ENCODE measurements at places on chromosomes 16 and 17.

GRCh38 chr16:72876221-72876620 lies 171.7 kb downstream of the ZFHX3 start:
- no peak for DNase-seq

DNA sequence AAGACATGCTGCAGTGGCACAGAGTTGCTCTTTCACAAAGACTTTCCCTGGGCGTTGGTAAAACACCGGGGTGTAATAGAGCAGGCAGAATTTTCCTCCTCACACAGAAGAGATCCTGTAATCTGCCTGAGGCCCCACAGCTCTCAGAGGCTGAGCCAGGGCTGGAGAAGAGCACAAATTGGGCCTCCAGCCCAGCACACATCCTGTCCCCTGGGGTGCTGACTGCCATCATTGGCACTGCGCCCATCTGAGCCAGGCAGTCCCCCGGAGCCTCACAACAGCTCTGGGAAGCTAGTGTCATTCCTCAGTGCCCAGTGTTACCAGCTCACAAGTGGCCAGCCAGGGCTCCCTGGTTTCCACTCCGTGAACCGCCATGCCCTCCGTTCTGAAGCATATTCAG lies 119.4 kb downstream of the SOCS1 start:
- no peak for DNase-seq

- DNase-seq, result peak; percentile 41
Observed at GRCh38 chr17:79840269-79840988, 1.2 kb upstream of the CBX4 start.

GRCh38 chr17:56260376-56261002 lies 107.2 kb downstream of the ANKFN1 start:
- no peak for DNase-seq

- no peak for DNase-seq
Observed at GRCh38 chr17:15377616-15378015, 36.2 kb upstream of the TEKT3 start.

DNA sequence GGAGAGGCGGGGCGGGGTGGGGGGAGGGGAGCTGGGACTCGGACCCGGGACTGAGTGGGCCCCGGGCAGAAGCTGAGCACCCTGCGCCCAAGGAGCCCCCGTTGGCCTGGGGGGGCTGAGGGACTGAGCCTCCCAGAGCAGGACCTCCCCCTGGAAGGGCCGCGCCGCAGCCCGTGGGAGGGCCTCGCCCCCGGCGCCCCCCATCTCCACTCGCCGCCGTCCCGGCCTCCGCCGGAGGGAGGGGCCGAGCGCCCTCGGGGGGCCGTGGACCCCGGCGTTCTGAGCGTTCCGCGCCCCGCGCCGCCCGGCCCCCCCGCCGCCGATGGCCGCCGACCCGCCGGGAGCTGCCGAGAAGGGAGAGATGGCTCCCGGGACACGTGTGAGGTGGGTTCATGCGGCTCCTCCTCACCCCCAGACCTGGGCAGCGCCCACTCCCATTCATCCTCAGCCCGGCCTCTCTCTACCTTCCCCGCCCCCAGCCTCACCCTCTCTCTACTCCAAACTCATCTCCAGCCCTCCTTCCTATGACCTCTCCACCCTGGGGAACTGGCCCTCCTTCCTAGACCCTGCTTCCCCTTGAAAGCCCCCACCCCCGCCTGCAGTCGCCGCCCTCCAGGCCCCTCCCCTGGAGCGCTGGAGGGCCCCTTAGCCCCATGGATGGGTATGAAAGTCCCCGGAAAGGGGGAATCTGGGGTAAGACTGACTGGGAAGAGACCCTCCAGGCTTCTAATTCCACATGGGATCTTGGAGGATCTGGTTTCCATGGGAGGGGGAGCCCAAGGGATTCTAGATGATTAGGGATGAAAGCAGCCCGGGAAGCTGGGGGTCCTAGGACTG lies 922 bp downstream of the FBXL19 start:
- DNase-seq, result peak; percentile 3

DNA sequence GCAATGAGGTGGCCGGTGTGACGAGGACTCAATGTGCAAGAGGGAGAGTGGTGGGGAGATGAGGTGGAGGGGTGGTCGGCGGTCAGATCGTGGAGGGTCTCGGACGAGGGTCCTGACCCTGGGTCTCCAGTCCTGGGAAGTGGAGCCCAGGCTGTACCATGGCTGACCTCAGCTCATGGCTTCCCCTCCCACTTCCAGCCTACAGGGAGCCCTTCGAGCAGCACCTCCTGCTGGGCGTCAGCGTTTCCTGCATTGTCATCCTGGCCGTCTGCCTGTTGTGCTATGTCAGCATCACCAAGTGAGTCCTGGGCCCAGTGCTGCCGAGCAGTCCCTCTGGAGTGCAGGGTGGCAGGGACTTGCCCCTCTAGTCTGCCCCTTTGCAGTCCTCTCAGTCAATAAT lies 41.8 kb downstream of the IL4R start:
- peak; percentile 51 for DNase-seq

DNA sequence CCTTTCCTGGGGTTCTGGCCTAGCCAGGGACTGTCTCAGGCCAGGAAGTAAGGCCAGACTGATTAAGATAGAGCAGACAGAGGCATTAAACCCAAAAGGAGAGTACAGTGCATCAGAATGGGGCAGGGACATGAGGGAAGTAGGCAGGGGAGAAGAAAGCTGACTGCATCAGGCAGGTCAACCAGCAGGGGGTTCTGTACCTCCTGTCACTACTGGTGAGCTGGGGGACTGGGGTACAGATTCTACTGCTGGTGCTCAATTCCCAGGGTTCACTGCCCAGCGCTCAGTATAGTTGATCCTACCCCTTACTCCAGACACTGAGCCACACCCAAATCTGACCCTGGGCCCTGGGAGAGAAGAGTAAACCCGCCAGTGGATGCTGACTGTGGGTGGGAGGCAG lies 12.9 kb upstream of the MTMR4 start:
- DNase-seq, result no peak

- DNase-seq, result no peak
Observed at GRCh38 chr16:88798073-88798472, 5.5 kb upstream of the CDT1 start.

- no peak for DNase-seq
Observed at GRCh38 chr17:58970609-58971450, 135.8 kb downstream of the TRIM37 start.

DNA sequence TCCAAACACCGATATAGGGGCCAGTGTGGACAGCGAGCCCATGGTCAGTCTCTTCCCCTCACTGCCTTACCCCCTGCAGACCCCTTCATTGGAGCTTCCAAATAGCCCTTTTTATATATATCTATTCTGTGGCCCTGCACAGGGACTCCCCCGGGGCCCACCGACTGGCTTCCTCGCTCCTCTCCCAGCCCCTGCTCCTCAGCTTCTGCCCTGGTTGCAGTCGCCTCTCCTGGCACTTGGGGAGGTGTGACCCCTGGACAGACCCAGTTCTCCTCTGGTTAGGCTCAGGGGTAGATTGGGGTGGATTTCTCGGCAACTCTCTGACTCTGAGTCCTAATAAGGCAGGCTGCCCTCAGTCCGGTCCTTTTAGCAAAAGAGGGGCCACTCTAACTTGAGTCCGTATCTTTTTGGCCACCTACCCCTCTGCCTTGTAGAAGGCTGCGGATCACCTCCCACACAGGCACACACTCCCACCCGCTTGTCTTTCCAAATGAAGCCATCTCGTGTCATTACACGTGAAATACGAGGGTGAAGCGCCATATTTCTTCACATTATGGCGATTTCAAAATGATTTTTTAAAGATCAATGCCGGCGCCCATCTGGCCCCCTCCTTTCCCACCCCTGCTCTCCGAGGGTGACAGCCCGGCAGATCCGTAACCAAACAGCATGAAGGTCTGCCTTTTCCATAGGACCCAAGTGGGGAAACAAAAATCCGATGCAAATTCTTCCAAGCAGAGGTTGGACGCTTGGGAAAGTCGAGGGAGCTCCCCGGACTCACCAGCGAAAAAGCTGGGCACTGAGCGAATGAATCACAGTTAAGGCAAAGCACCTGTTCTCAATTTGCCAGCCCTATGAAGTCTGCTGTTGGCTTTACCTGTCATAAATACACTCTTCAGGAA lies 1.7 kb upstream of the HOXB9 start:
- DNase-seq, result no peak

DNA sequence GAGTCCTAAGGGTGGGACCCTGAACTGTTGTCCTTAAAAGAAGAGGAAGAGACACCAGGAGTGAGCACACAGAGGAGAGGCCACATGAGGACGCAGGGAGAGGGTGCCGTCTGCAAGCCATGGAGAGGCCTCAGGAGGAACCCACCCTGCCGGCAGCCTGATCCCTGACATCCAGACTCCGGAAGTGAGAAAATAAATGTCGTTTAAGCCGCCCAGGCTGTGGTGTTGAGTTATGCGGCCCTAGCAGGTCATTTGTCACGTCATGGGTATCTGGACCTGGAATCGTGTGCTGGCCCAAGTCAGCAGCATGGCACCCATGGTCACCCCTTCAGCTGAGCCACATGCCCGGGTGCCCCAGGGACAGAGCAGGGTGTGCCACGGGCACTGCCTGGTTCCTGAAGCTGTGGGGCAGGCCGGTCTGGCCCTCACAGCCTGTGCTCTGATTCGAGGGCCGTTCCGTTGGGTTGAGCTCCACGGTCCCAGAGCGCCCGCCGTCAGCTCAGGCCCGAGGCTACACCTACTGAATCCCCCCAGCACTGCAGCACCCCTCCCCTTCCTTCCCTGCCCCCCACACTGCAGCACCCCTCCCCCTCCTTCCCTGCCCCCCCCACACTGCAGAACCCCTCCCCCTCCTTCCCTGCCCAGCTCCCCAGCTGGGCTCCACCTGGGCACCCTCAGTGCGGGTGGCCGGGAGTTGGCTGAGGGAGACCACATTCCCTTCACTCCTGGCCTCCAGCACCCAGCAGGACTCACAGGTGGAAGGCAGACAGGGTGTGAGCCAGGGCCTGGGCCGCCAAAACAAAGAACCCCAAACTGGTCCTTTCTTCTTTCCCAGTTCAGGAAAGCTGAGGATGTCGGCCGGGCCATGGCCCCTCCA lies 2.7 kb upstream of the CCDC57 start:
- DNase-seq, result no peak

- DNase-seq, result no peak
Observed at GRCh38 chr17:81011951-81012350, 20.3 kb downstream of the CHMP6 start.

GRCh38 chr16:29994600-29995323 lies 655 bp downstream of the HIRIP3 start:
- no peak for DNase-seq

- DNase-seq, result no peak
Observed at GRCh38 chr17:63635787-63636186, 13.6 kb downstream of the MAP3K3 start.

GRCh38 chr16:79005096-79005495 lies 595.4 kb downstream of the MAF start:
- no peak for DNase-seq

GRCh38 chr16:85129876-85130704 lies 17.8 kb upstream of the CIBAR2 start:
- DNase-seq, result no peak

DNA sequence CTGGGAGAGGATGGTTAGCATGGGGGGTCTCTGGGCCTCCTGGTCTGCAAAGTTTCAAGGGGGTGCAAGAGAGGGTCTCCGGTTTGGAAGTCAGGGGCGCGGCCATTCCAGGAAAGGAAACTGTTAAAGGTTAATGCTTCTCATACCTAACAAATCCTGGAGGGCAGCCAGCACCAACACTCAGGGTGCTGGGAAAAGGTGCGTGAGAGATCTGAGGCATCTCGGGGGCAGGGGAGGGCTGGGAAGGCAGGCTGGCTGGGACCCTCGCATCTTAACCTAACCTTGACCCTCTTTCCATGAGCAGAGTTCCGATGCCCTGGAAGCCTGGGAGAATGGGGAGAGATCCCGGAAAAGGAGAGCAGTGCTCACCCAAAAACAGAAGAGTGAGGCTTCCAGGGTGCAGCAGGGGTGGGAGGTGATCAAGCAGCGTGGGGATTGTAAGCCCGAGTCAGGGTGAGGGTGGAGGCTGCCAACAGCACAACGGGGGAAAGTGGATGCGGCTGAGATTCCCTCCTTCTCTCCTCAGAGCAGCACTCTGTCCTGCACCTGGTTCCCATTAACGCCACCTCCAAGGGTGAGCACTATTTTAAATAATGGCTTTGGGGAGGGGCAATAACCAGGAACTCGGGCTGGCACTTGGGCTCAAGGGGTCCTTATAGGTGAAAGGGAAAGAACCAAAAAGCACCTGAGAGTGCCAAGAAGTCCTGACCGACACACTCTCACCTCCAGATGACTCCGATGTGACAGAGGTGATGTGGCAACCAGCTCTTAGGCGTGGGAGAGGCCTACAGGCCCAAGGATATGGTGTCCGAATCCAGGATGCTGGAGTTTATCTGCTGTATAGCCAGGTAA lies 996 bp downstream of the TNFSF13 start:
- no peak for DNase-seq

- DNase-seq, result no peak
Observed at GRCh38 chr17:39870776-39871175, 2.8 kb downstream of the ZPBP2 start.

GRCh38 chr17:77906377-77906871 lies 52.1 kb upstream of the TNRC6C start:
- DNase-seq, result no peak

- DNase-seq, result peak; percentile 94
Observed at GRCh38 chr17:42180922-42181850, at the start of gene KCNH4. Gene KCNH4 (minus strand): TSS chr17:42181142. CDS start chr17:42180945, 197 bp downstream.

DNA sequence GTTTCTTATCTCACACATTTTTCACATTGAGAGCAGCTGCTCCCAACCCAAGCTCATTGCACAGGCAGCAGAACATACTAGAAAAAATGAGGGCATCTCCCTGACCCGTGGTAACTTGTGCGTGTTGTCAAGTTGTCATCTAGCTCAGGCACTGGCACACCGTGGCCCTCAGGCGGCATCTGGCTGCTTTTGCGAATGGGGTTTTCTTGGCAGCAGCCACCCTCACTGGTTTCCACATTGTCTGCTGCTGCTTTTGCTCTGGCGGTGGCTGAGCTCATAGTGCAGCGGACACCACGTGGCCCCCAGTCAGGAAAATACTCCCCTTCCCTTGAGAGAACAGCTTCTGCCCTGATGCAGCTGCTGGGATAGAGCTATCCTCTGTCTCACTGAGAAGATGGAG lies 9.4 kb upstream of the TEDC2 start:
- no peak for DNase-seq

DNA sequence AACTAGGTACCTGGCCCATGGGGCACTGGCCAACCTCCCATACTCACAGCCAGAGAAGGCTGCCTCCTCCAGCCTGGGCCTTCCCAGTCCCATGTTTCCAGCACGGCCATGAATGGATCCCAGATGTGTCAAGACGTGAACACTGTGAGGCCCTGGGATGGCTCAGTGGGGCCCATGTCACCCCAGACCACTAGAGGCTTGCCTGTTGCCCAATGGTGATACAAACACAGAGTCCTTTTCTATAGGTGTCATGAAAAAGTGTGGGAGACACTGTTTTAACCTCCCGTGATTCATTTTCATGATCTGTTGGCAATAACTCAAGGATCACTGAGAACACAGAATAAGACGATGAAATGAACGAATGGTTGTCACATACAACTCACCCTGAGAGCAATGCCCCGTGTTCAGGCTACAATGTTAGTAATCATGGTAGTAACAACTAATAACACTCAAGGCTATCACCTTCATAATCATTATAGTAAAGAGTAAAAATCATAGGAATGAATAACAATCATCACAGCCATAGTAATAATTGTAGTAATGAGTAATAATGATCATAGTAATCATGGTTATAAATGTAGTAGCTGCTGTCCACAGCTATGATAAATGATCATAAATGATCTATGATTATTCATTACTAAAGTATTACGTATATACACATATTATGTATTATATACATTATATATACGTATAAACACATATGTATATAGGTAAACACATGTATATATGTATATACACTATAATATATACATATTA lies 64.0 kb downstream of the DYNLRB2 start:
- DNase-seq, result no peak

Measured in CD4-positive, alpha-beta T cell treated with Interleukin-10 for 1 hour (primary cell).